ENCODE measurements at places on chromosomes 2 and 18.

DNA sequence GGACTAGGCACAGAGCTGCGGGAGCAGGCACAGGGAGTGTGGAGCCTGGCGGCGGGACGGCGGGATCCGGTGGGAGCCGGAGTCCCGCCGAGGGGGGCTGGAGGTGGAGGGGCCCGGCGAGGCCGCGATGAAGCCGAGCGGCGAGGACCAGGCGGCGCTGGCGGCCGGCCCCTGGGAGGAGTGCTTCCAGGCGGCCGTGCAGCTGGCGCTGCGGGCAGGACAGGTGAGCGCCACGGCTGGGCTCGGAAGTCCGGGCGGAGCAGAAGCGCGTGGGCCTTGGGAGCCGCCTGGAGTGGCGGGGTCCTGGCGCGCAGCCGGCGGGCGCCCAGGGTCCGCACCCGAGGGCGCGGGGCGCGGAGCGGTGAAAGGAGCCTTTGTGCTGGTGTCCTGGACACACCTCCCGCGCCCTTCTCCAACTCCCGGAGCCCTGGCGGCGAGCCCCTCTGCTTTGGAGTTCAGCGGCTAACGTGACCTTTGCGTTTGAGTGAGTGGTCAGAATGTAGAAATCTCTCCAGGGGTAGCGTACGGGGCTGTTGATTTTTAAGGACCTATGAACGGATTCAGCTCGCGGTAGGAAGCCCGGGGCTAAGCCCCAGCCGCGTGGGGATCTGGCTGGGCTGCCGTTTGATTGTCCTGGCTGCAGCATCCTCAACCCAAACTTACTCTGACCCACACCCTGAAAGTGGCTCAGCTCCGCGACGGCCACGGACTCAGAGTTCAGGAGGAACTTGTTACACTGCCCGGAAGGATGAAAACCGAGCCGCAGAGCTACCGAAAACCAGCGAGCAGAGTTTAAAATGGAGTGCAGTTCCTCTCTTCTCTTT lies 448 bp downstream of the IMPA2 start:
- DNase-seq, result no peak

- DNase-seq, result no peak
These were observed 46.6 kb upstream of the RMDN2 start for GRCh38 chr2:37878536-37878935.

- no peak for DNase-seq
These were observed 91.5 kb upstream of the LDLRAD4 start for GRCh38 chr18:13126966-13127598.

GRCh38 chr2:61793389-61793836 lies 60.4 kb downstream of the FAM161A start:
- peak; percentile 58 for DNase-seq

GRCh38 chr2:32591669-32592463 lies 36.0 kb upstream of the TTC27 start:
- no peak for DNase-seq

GRCh38 chr2:96832754-96833507 lies 10.9 kb downstream of the ANKRD23 start:
- DNase-seq, result no peak

GRCh38 chr2:10547663-10548376 lies 99.7 kb upstream of the ODC1 start:
- DNase-seq, result no peak

GRCh38 chr18:8063733-8064132 lies 496.6 kb downstream of the PTPRM start:
- no peak for DNase-seq

GRCh38 chr2:25218100-25218499 lies 49.7 kb upstream of the POMC start:
- DNase-seq, result no peak

GRCh38 chr18:49697757-49698524 lies 115.4 kb downstream of the ACAA2 start:
- no peak for DNase-seq

- DNase-seq, result no peak
These were observed 22.7 kb upstream of the MYO1B start for GRCh38 chr2:191222507-191222906.

- DNase-seq, result no peak
These were observed 3.7 kb downstream of the QPCT start for GRCh38 chr2:37348155-37348554.

- no peak for DNase-seq
These were observed 1149.5 kb upstream of the FANCL start for GRCh38 chr2:59390581-59390980.

- DNase-seq, result no peak
These were observed 346.8 kb downstream of the ANAPC1 start for GRCh38 chr2:111537078-111537655.

GRCh38 chr2:213007290-213007838 lies 144.0 kb downstream of the IKZF2 start:
- DNase-seq, result no peak

GRCh38 chr2:224538561-224539138 lies 46.5 kb downstream of the CUL3 start:
- no peak for DNase-seq

DNA sequence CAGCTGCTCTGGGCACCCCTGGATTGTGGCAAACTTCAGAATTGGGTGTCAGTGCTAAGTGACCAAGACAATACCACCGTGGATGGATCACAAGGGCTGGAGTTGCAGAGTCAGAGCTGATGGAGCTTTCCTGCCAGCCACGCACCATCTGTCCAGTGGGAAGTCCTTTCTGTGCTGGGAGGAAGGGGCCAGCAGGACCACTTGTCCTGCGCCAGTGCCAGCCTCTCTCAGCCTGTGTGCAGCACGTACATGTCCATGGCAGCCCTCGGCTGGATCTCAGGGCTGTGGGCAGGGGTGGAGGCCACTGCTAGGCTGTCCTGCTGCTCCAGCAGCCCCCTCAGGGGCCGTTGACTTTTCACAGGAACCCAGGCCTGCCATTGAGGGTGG lies 33.3 kb downstream of the RAB31 start:
- no peak for DNase-seq

DNA sequence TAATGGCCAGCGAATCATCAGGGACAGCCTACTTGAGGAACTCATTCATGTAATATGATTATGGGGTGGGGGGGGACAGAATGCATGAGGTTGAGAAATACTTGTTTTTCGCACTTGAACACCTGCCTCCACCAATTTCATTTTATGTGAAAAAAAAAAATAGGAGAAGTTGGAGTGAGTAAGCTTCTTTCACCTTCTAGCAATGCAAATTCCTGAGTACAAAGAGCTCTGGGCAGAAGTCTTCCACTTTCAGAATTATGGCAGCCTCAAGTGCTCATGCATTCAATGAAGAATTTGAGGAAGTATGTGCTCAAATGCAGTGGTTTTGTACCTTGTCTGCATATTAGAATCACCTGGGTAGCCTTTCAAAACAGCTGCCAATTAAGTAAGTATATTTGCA lies 40.1 kb upstream of the GPD2 start:
- DNase-seq, result no peak

DNA sequence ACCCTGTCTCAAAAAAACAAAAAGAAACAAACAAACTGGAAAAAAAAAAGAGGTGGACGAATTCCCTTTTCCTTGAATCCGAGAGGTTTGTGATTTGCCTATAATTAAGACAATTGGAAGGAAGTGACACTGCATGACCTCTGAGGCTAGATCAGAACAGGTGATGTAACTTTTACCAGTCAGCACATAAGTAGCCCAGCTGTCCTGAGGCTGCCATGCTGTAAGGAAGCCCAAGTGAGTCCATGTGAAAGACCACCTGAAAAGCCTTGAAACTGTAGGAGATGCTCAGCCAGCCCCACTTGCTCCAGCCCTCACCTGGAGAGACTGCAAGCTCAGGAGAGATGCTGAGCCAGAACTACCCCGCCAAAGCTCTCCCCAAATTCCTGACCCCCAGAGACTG lies 166.8 kb downstream of the TGIF1 start:
- DNase-seq, result no peak

- no peak for DNase-seq
These were observed 200.6 kb downstream of the ZBTB7C start for GRCh38 chr18:48208432-48209140.

GRCh38 chr18:52288403-52289004 lies 51.5 kb upstream of the DCC start:
- no peak for DNase-seq

DNA sequence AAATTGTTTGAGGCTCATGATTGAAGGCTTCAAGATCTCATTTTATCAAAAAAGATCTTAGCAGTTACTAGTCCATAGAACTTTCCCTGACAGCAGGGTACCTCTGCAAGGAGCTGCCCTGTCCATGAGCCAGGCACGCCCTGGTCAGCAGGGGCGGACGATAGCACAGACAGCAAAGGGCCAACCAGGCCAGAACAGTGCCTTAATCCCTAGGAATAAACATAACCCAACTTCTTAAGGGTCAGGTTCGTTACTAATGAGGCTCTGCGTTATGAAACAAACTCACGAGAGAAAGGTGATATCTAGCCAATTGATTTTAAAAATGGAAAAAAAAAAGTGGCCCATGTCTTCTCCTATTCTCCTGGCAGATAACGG lies 59.2 kb downstream of the BCL2 start:
- no peak for DNase-seq

DNA sequence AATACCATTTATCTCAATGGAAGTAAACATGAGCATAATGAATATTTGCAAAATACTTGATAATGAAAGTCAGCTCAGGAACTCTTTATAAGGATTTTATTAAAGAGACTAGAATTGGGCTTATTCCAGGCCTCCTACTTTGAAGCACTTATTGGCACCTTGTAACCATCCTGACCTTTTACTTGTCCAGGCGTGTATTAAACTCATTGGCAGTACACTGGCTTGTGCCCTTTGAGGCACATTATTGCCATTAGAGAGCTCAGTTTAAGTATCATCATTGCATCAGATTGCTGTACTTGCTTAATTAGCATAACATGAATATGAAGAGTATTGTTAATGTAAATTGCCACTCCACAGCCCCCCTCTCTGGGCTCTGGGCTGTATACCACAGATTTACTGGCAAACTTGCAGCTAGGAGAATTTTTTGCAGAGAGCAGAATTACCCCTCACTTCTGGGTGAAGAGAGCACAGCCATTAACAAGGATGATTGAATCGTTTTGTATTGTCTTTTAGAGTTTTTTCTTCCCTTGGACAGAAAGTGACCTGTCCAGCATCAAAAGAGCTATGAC lies 72.5 kb downstream of the XIRP2 start:
- no peak for DNase-seq

- DNase-seq, result no peak
These were observed 339.7 kb upstream of the SLC14A2 start for GRCh38 chr18:45275367-45276113.

GRCh38 chr2:43194121-43194869 lies 32.1 kb downstream of the ZFP36L2 start:
- DNase-seq, result no peak

GRCh38 chr2:21821672-21822227 lies 698.0 kb downstream of the TDRD15 start:
- no peak for DNase-seq

- DNase-seq, result no peak
These were observed 354.1 kb downstream of the HRH4 start for GRCh38 chr18:24814521-24814920.

- DNase-seq, result no peak
These were observed 449.7 kb upstream of the DSEL start for GRCh38 chr18:67966224-67966623.

DNA sequence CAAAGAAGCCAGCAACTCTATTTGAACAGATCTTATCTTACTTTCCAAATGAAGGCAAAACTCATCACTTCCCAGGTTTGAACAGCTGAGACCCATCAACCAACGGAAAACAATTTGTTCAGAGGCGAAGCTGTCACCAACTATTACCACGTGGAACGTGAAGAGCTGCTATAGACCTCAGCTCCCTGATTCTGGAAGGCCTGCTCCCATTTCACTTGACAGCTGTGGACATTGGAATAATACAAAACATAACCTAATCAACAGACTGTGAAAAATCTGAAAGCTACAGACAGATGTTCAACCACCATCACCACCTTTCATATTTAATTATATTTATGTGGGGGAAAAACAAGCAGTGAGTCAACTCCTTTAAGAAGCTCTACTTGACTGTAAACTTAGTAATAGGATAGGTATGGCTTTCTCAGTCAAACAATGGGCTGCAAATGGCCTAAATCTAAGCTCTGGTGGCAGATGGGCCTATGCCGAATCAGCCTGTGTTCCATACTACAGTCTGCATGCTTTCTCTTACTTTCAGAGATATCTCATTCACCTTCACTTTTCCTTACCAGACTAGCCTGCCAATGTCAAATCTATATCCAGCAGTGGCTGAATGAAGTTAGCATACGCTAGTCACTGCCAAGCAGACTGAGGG lies 896.4 kb downstream of the TDRD15 start:
- no peak for DNase-seq

DNA sequence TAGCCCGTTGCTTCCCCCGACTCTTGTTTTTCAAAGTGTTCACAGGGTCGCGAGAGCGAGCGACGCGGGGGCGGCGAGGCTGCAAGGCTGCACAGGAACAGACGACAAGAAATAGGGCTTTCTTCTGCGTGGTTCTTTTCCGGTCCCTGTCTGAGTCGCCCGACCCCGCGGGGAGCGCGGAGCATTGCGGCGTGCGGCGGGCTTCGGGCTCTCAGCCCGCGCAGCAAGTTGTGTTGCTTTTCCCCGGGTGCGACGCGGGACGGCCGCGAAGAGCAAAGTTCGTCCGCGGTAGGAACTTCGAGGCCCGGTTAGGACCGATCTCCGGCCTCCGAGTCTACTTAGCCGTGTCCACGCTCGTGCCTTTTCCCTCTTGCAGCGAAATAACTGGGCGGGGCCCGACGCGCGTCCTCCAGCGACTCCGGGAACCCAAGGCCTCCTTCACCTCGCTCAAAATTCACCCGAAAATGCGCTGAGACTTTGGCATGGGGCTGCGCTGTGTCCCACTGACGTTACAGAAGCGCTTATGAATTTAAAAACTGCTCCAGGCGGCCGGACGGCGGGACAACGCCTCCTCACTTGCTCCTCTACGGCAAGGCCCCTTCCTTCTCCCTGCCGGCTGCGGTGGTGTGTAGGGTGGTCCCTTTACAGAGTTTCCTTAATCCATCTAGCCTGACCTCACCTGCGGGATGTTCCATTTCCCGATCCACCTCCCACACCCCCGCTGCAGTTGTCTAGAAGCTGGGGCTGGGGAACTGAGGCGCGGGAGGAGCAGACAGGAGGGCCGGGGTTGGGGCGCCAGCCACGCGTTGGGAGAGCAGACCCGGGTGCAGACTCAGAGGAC lies 1.5 kb upstream of the BCL2L11 start:
- no peak for DNase-seq

DNA sequence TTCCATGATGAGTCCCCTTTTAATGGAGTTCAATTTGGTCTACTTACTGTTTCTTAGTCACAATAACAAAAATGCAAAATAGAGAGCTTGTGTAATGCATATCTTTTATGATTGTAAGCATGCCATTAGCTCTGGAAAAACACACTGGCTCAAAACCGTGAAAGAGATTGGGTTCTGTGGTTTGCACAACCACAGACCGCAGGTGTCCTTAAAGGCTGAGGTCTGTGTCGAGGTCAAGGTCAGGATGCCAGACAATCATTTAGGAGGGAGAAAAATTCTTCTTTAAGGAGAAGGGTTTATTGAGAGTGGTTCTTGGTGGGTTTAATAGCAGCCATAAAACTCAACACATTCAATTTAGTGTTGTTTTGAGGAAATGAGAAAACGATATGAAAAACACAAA lies 487.2 kb downstream of the GALR1 start:
- no peak for DNase-seq

DNA sequence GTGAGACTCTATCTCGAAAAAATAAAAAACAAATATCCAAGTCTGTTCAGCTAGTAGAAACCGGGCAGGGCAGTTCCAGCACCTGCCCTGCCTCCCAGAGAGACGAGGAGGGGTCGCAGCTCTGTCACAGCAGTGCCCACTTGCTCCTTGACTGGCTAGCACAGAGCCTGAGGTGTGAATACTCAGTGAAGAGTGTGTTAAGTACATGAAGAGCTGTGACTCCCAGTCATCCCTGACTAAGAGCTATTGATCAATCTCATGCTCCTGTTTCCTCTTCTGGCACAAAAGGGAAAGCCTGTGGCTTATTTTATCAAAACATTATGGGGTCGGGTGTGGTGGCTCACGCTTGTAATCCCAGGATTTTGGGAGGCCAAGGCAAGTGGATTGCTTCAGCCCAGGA lies 83.0 kb upstream of the FZD7 start:
- DNase-seq, result no peak
